ENCODE measurements at places on chromosomes 12 and 14. TPM values are rescaled to one million over a fixed set of nuclear protein-coding genes. Genes with fewer than 3 reads are reported as not detected.

Gene SYNDIG1L
- total RNA-seq: 0.52 TPM

Gene PZP
- total RNA-seq: not detected

Gene SLC17A8
- not detected for total RNA-seq

Gene ANO2
- total RNA-seq: not detected

Gene TEX22
- total RNA-seq: 2.6 TPM

Gene HCAR3
- 0.44 TPM for total RNA-seq

DNA sequence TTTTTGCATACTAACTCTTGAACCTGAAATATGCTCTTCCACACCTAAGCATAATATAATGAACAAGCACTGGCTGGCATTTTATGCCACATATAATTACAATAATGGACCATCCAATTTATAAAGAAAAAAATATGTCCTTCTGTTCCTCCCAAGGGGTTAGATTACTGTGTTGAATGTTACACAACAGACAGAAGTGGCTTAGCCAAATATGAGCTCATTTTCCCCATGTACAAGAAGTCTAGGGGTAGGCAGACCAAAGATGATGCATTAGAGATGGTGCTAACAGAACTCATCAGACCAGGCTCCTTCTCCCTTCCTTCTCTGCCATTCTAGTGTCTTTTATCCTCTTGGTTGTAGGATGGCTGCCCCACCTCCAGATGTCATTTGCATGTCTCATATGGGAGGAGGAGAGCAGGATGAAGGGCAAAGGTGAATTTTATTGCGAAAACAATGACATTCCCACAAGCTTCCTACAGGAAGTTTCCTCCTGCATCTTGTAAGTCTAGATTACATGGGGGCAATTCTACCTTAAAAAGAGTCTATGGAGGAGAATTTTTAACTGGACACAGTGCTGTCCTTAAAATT lies 43.9 kb upstream of the SLC2A13 start:
- no peaks in the 10 kb centered on the region for H3K27me3 ChIP-seq
- no peaks in the 10 kb centered on the region for H3K36me3 ChIP-seq
- H3K4me1 ChIP-seq: no peaks in the 10 kb centered on the region
- H3K4me3 ChIP-seq: no peak overlapping the region
- no peak overlapping the region for H3K27ac ChIP-seq
- DNase-seq: no peak

- H3K4me3 ChIP-seq: no peak overlapping the region
- H3K36me3 ChIP-seq: no peaks in the 10 kb centered on the region
- DNase-seq: no peak
- H3K27ac ChIP-seq: no peak overlapping the region
- no peaks in the 10 kb centered on the region for H3K27me3 ChIP-seq
Observed at GRCh38 chr12:67621926-67622325, 26.6 kb upstream of the DYRK2 start.

- peak overlapping the region; percentile 45 for H3K27ac ChIP-seq
- no peak overlapping the region for H3K4me3 ChIP-seq
- no peaks in the 10 kb centered on the region for H3K27me3 ChIP-seq
- DNase-seq: no peak
- H3K4me1 ChIP-seq: peaks cover 78% of the 10 kb centered on the region
Observed at GRCh38 chr12:12877781-12878455, 13.4 kb upstream of the GPRC5A start.

DNA sequence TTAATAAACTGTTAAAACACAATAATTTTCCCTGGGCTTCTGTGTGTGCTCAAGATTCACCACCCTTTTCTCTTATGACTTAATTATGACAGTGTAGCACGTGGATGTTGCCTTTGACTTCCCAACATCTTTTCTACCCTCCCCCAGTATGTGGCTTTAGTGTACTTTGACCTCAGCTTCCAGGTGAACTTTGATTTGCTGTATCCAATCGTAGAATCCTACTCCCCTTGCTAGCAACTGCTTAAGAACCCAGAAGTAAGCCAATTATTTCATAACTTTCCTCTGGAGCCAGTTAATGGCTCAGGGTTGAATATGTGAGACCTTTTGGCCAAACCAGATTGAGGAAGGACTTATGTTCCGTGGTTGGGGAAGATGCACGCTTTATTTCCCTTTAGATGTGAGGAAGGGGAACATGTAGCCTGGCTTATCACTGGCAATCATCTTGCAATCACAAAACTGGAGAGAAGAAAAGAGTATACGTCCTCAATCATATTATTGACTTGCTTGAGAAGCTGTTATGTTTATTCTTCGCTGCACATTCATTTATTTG lies 259.6 kb upstream of the ATP2B1 start:
- no peak for DNase-seq
- no peaks in the 10 kb centered on the region for H3K27me3 ChIP-seq
- no peak overlapping the region for H3K4me3 ChIP-seq
- H3K27ac ChIP-seq: no peak overlapping the region

DNA sequence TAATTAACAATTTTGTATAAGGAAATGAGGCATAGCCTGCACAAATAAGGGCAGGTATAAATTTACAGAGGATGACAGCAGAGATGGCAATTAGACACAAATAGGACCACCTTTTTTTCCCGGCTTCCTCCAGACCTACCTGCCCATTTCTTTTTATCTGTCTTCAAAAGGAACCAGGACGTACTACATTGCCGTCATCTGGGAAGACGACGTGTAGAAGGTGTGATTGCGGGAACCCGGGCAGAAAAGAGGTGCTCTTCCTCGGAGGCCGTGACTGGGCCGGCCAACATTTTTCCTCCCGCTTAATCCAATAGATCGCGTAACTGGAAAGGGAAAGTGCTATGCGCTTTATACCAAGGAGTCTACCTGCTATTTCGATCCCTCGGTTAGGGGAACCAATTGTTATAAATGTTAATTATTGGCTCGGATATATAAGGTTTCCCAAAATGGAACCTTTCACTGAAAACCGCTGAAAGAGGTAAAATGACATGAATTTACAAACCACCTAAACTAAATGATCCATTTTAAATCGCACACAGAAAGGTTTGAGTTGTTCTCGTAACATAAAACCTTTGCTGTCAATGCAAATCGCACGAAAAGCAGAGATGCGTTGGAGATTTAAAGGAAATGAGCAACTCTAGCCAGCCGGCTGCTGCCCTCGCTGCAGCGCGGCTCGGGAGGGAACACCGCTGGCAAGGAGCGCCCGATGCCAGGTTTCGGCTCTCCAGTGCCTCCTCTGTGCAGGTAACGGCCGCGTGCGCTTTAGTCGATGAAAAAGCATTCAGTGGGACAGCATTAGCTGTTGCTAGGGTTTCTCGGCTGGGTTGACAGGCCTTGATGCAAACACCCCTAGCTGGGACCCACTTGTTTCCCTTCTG lies 2.8 kb upstream of the SIX1 start:
- H3K27ac ChIP-seq: no peak overlapping the region
- no peaks in the 10 kb centered on the region for H3K27me3 ChIP-seq
- DNase-seq: no peak
- H3K4me3 ChIP-seq: no peak overlapping the region

GRCh38 chr12:78703820-78704525 lies 160.6 kb upstream of the SYT1 start:
- H3K4me1 ChIP-seq: peaks cover 12% of the 10 kb centered on the region
- H3K27ac ChIP-seq: peak overlapping the region; percentile 37
- peak; percentile 83 for DNase-seq
- no peaks in the 10 kb centered on the region for H3K36me3 ChIP-seq

DNA sequence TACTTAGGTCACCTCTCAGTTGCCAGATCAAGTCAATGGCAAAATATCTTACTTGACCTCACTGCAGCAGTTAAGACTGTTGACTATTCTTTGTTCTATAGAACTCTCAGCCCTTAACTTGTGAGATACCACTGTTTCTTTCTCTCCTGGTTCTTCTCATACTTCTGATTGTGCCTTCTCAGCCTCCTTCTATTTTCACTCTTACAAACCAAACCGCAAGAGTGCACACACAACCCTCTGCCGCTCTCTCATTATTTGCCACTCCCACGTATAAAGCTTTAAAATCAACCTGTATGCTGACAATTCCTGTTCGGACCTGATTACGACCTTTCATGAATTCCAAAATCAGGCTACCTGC lies 4.5 kb downstream of the E2F7 start:
- peaks cover 11% of the 10 kb centered on the region for H3K4me1 ChIP-seq
- no peaks in the 10 kb centered on the region for H3K27me3 ChIP-seq
- H3K36me3 ChIP-seq: no peaks in the 10 kb centered on the region
- no peak overlapping the region for H3K27ac ChIP-seq
- no peak for DNase-seq

DNA sequence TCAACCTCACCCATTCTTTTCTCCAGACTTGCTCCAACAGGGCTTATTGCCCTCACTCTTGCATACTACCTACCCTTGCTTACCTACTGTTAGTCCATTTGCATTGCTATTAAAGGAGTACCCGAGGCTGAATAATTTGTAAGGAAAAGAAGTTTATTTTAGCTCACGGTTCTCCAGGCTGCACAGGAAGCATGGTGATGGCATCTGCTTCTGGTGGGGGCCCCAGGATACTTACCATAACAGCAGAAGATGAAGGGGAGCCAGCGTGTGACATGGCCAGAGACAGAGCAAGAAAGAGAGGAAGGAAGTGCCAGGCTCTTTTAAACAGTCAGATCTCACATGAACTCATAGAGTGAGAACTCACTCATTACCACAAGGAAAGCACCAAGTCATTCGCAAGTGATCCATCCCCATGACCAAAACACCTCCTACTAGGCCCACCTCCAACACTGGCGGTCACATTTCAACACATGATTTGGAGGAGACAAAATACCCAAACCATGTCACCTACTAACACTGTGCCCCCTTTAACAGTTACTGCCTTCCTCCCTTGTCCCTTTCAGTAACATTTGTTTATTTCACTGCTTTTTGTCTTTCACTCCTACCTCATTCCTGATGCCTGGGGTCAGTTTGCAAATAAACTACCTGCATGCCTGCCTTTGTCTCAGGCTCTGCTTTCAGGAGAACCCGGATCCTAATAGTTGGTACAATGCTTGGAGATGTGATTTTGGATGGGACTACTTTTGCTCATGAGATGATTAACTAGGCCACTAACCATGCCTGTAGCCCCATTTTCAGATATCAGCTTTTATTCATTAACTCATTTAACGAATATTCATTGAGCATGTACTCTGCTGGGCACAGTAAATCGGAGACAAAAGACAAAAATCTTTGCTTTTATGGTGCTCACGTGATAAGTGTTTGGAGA lies 41.6 kb upstream of the CSRP2 start:
- no peaks in the 10 kb centered on the region for H3K4me1 ChIP-seq
- no peak for DNase-seq
- no peak overlapping the region for H3K27ac ChIP-seq
- H3K4me3 ChIP-seq: no peak overlapping the region

- no peaks in the 10 kb centered on the region for H3K36me3 ChIP-seq
- H3K27me3 ChIP-seq: peaks cover 88% of the 10 kb centered on the region
- no peaks in the 10 kb centered on the region for H3K4me1 ChIP-seq
- H3K27ac ChIP-seq: no peak overlapping the region
- H3K4me3 ChIP-seq: no peak overlapping the region
- no peak for DNase-seq
Observed at GRCh38 chr12:117300174-117300573, 61.3 kb downstream of the NOS1 start.

DNA sequence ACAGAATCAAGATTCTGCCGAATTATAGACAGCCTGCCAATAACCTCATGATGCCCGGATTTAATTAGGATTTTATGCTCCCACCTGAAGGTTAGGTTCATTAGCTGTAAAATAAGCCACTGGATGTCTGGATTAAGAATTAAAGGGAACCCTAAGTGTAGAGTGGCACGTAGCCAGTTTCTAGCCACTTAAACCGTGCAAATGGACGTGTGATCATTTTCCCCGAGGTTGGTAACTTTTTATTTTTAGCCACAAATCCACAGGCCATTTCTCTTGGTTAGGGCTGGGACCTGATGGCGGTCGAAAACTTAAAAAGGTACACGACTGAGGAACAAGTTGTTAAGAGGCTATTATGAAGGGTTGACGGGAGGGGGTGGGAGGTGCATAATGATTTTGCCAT lies 127.3 kb upstream of the TMPO start:
- DNase-seq: no peak
- no peak overlapping the region for H3K27ac ChIP-seq
- no peaks in the 10 kb centered on the region for H3K4me1 ChIP-seq

- H3K4me3 ChIP-seq: no peak overlapping the region
- no peak for DNase-seq
- no peaks in the 10 kb centered on the region for H3K4me1 ChIP-seq
- no peaks in the 10 kb centered on the region for H3K36me3 ChIP-seq
Observed at GRCh38 chr12:67338426-67338825, 69.3 kb downstream of the CAND1 start.

- no peaks in the 10 kb centered on the region for H3K4me1 ChIP-seq
- H3K36me3 ChIP-seq: no peaks in the 10 kb centered on the region
- H3K27ac ChIP-seq: no peak overlapping the region
- no peaks in the 10 kb centered on the region for H3K27me3 ChIP-seq
- no peak overlapping the region for H3K4me3 ChIP-seq
Observed at GRCh38 chr12:102596031-102596430, 115.7 kb upstream of the IGF1 start.

DNA sequence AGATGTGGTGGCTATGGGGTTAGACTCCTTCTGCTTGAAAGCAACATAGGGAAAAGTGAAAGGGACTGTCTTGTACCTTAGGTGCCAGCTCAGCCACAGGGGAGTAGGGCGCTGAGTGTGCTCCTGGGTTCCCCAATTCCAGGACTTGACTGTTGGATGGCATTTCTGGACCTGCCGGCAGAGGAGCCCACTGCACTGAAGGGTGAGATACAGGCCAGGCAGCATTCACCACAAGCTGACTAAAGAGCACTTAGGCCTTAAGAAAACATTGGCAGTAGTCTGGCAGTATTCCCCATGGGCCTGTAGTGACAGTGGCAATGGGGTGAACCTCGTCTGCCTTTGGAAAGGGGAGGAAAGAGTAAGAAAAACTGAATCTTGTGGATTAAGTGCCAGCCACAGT lies 67.1 kb upstream of the TMTC2 start:
- no peak overlapping the region for H3K4me3 ChIP-seq
- no peaks in the 10 kb centered on the region for H3K36me3 ChIP-seq
- H3K4me1 ChIP-seq: no peaks in the 10 kb centered on the region
- no peaks in the 10 kb centered on the region for H3K27me3 ChIP-seq
- no peak overlapping the region for H3K27ac ChIP-seq

DNA sequence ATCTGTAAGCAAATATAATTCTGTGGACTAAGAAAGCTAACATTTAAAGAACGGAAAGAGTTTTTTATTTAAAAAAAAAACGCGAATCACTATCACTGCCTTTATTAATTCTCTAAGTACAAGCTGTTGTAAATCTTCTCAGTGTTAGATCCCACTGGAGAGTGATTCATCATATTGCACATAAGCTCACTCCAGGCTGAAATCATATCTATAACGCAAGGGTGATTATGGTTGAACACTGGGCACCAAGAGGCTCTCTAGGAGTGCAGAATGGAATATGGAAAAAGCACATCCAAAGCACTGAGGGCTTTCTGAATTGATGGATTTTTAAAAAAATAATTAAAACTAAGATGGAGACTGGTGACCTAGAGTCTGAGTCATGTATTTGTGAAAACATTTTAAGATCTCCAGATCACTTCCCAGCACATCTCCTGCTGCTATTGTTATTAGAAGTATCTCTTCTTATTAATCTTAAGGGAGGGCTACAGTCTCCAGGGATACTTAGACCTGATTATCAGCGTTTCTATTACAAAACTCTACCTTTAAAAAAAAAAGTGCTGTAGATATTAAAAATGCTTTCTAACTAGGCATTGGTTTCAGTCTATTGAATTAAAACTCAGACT lies 1106.8 kb downstream of the AACS start:
- no peak for DNase-seq
- H3K27ac ChIP-seq: no peak overlapping the region
- no peaks in the 10 kb centered on the region for H3K4me1 ChIP-seq
- no peaks in the 10 kb centered on the region for H3K27me3 ChIP-seq
- no peaks in the 10 kb centered on the region for H3K36me3 ChIP-seq

All from PC-9 (cell line).